Stimulated activated naive CD4-positive, alpha-beta T cell (primary cell): ENCODE measurements at places on chromosomes 4 and X.

DNA sequence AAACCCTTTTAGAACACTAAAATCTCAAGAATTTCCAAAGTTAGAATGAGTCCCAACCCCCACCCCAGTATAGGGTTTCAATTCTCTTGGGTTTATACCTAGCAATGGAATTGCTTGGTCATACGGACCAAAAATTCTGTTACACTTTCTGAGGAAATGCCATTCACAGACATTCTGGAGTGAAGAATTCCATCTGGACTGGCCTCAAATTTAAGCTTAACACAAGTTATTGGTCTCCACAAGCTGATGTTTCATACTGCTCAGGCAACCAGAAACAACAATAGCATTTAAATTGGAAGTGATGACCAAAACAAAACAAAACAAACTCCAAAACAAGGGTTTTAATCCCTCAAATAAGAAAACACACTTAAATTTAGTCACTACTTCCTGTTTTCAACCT lies 51.1 kb downstream of the GPC4 start:
- DNase-seq: no peak

DNA sequence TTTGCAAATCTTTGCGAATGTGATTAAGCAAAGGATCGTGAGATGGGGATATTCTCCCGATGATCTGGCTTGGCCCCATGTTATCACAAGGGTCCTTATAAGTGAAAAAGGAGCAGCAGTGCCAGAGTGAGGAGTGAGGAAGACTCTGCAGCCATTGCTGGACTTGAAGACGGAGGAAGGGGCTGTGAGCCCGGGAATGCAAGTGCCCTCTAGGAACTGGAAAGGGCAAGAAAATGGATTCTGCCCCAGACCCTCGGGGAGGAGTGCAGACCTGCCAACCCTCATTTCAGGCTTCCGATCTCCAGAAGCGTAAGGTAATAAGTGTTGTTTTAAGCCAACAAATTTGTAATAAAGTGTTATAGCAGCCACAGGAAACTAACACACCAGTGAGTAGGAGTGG lies 76.3 kb downstream of the EVC start:
- no peak for DNase-seq

DNA sequence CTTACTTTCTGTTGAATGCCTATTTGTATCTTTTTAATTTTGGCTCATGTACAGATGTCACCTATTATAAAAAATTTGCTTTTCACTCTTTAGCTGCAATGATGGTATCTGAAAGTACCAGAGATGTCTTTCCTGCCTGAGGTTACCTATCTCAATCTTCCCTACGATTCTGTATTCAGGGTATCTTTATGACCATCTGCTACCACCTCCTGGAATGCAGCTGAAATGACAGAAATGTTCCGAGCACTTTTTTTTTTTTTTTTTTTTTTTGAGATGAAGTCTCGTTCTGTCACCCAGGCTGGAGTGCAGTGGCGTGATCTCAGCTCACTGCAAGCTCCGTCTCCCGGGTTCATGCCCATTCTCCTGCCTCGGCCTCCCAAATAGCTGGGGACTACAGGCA lies 136.4 kb downstream of the REPS2 start:
- DNase-seq: no peak

- no peak for DNase-seq
Observed at GRCh38 chrX:41655631-41656030, 33.1 kb upstream of the GPR34 start.

DNA sequence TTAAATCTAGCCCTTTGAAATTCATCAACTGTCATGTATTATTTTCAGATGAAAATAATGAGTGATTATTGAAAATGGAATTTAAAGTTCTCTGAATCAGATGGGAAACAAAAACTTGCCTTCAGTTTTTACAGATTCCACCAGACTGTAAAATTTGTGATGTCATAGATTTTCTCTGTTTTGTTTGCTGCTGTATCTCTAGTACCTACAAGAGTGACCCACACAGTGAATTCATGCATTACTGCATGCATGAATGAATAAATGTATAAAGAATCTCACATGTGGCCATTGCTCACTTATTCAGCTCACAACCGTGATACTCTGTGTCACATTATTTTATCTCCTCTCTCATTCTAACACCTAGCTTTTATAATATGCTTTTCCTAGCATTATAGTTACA lies 532.2 kb upstream of the AGA start:
- DNase-seq: no peak

DNA sequence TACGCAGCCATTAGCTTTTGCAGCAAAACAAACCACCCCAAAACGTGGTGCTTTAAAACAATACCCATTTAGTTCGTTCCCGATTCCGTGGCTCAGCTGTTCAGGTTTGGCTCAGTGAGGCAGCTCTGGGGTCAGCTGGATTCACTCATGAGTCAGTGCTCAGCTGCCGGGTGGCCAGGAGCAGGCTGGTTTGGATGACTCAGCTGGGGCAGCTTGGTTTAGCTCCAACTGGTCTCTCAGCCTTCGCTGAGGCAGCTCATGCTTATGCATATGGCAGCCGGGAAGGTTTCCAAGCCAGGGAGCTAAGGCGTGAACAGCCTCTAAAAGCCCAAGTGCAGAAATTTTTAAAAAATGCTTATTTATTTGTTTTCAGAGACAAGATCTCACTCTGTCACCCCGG lies 13.3 kb upstream of the CD99 start:
- DNase-seq: no peak

DNA sequence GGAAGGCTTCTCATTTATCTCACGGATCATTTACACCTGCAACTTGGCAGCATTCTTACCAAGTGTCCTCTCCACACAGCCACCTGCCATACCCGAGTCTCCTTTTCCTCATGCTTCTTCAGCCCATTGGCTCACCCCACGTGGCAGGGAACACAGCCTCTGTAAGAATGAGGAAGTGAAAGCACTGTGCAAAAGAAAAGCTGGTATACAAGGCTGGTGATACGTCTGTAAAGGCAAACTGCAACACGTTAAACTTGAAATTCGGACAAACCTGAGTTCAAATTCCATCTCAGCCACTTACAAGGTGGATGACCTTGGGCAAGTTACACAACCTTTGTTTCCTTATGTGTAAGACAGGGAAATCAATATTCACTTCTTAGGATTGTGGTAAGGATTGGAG lies 164.0 kb upstream of the RASGEF1B start:
- no peak for DNase-seq

DNA sequence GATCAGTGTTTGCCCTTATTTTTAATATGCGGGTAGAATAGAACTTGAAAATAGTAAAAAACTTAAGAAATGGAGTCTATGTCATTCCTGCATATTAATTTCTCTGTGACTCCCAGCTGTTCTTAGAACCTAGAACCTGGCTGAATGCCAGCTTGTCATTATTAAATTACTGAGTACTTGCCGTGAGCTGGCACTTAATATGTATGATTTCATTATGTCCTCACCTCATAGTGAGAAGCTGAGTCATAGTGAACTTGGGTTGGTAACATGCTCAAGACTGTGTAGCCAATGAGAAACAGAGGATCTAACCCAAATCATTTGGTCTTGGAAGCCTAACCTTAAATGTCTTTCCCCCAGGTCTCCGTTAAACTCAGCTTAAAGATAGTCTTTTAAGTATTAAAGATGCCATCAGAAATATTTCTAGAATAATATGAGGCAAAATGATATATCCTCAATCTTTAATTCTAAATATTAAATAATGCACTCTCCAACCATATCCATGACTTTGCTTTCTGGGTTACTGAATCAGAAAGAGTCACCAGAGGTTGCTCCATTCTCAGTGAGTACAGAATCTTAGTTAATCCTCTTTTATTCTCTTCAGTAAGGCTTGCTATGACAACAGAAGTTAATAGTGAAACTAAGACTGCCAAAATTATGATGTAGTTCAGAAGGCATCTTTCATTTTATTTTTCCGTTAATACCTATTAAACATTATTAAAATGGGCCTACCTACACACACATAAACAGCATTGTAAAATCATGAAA lies 58.6 kb upstream of the TLL1 start:
- no peak for DNase-seq

- no peak for DNase-seq
Observed at GRCh38 chrX:118632862-118633261, 94.5 kb upstream of the IL13RA1 start.

DNA sequence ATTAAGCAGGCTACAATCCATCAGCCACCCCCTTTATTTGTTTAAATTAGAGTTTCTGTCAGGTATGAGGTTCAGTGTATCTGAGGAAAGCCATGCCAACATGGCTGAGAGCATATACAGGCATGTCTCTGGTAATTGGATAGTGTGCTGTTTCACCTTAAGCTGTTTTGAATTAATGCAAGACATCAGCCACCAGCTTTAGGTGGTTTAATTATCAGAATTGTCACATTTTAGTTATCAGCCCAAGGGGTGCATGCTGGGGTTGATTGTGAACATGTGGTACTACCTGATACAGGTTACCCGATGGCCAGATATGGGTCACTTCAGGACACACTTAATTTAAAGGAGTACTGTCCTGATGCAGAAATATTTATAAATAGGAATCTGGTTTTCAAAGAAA lies 353.2 kb upstream of the TENM3 start:
- DNase-seq: no peak

DNA sequence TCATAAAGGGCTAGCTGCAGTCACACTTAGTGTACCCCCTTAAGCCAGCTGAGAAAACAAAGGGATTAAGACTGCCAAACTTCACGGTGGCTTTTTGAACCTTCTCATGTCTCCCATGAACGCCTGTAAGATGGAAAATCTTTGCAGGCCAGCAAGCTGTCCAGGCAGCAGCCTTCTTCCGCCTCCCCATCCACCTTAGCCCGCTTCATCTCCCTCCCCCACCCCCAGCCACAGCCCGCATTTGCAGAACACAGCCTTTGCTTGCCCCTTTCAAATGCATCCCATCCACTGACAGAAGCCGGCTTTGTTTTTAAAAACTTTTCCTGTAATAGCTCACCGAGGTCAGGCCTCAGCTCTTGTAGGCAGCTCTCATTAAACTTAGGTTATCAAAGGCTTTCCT lies 113.8 kb upstream of the FAM9B start:
- DNase-seq: no peak
